ENCODE measurements at places on chromosomes 4 and X.

DNA sequence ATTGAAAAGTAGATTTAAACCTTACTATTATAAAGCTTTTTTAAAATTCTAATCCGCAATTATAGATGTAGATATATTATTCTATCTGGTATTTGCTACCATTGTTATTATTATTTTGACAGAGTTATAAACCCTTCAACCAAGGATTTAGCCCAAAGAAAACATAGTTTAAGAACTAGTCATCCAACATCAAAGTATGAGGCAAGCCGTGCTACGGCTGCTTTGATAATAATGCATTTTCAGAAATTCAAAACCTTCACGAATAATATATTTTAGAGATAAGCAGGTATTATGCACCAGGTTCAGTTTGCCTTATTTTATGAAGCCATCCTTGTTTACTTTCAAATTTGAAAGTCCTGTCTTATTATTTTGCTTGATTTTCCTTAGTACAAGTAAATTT is 1501.7 kb downstream of the RAPGEF2 start:
- no peak for DNase-seq

DNA sequence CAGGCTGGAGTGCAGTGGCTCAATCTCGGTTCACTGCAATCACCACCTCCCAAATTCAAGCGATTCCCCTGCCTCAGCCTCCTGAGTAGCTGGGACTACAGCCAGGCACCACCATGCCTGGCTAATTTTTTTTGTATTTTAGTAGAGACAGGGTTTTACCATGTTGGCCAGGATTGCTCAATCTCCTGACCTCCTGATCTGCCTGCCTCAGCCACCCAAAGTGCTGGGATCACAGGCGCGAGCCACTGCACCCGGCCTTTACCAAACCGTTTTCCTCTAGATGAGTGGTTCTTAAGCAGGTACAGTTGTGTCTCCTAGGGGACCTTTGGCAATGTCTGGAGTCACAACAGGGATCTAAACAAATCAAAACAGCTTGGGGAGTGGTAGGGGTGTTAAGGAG is 11.6 kb downstream of the AMELX start:
- DNase-seq: no peak

GRCh38 chr4:155342142-155342541 is 34.6 kb downstream of the MAP9 start:
- DNase-seq: peak; percentile 76

- no peak for DNase-seq
These were observed 83.7 kb upstream of the ADRA2C start for GRCh38 chr4:3682236-3683076.

GRCh38 chr4:94939791-94940519 is 182.2 kb downstream of the BMPR1B start:
- peak; percentile 44 for DNase-seq

- DNase-seq: no peak
These were observed 94.1 kb upstream of the GPR34 start for GRCh38 chrX:41594634-41595033.

- peak; percentile 11 for DNase-seq
These were observed 121.9 kb downstream of the RBMX2 start for GRCh38 chrX:130523460-130524394.

GRCh38 chrX:130902446-130902782 is 595 bp downstream of the ENOX2 start:
- DNase-seq: no peak

GRCh38 chr4:123562994-123563750 is 166.6 kb downstream of the SPRY1 start:
- DNase-seq: peak; percentile 78

DNA sequence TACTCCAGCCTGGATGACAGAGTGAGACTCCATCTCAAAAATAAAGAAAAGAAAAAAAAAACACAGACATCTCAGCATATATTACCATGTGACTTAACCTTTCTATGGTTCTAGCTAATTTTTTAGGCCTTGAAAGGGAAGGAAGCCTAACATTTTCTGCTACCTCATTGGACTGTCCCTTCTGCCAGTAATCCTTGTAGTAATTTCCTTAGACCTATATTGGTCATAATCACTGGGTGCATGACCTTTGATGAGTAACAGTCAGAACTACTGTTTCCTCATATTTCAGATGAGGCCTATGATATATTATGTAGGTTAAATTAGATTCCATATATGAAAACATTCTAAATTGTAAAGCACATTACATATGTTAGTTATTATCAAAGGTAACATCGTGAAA is 9.6 kb downstream of the XIAP start:
- peak; percentile 64 for DNase-seq

- DNase-seq: no peak
These were observed 217.5 kb downstream of the GBA3 start for GRCh38 chr4:22910200-22910599.

DNA sequence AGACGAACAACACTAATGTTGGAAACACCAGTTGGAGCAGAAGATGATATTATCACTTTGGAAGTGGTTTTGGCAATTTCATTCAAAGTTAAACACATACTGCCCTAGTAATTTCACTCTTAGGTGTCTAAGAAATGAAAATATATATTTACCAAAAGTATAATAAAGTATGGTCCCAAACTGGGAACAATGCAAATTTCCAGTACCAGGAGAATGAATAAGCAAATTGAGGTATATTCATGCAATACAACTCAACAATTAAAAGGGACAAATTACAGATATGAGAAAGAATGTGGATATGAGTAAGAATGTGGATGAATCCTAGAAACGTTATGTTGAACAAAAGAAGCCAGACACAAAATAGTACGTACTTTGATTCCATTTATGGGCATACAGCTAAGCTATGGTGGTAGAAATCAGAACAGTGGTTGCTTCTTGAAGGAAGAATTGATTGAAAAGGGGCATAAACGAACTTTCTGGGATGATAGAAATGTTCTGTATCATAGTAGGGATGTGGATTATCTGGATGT is 10.0 kb downstream of the ELMOD2 start:
- peak; percentile 36 for DNase-seq

DNA sequence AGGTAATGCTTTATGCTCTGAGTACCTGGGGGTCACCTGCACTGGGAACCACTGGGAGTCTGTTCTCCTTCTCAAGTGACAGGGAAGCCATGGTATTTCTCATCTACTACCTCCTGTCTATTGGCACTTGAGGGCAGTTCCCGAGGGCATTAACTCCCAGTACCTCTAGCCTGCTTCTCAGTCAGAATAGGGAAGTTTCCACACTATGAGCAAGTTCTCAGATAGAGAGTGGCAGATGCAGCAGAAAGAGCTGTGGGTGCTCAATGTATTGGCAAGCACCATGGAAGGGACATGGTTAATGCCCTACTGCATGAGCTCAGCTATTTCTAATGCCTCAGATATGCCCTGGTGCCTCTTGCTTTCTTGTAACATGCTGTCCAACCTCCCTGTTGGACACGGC is 74.1 kb downstream of the ANOS1 start:
- no peak for DNase-seq

DNA sequence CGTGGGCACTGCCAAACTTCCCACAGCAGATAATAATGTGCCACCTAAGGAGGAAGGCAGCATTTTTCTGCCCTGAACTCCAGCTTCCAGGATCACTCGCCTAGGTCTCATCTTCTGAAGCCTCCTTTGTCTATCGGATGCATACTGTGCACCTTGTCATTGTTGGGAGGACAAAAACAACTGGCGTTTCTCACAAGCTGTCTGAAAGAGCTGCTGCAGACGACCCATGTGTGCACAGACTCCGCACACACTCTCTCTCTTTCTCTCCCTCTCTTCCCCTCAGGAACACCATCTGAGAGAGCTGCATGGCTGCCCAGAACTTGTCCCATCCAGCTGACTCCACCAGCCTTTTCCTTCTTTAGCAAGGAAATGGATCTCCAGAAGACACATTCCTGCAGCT is 83.0 kb downstream of the MAML3 start:
- no peak for DNase-seq

DNA sequence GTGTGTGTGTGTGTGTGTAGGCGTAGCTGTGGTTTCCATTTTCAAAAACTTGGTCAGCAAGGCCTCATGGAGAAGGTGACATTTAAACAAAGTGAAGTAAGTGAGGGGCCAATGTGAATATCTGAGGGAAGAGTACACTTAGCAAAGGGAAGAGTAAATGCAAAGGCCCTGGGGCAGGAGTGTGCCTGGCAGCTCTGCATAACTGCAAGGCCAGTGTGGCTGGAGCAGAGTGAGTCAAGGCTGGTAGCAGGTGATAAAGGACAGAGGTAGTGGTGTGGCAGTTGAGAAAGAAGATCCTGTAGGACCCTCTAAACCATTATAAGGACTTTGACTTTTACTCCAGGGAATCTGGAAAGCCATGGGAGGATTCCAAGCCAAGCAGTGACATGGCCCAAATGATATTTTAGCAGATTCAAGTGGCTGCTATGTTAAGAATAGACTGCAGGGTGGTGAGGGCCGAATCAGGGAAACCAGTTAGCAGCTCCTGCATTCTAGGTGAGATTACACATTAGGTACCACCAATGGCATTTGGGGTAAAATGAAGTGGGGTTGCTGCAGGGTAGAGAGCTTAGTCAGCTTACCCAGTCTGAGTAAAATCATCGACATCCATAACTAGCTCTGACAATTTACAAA is 5.9 kb upstream of the TBC1D1 start:
- DNase-seq: no peak

DNA sequence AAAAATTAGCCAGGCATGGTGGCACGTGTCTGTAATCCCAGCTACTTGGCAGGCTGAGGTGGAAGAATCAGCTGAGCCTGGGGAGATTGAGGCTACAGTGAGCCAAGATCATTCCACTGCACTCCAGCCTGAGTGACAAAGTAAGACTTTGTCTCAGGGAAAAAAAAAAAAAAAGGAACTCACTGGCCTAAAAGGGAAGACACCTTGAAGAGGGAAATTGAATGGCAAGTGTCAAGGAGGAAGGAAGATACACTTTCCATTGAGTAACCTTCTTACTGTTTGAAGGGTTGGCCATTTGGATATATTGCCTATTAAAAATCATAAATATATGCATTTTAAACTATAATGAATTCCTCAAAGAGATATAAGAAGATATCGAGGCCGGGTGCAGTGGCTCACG is 147.5 kb upstream of the FAM241A start:
- no peak for DNase-seq

DNA sequence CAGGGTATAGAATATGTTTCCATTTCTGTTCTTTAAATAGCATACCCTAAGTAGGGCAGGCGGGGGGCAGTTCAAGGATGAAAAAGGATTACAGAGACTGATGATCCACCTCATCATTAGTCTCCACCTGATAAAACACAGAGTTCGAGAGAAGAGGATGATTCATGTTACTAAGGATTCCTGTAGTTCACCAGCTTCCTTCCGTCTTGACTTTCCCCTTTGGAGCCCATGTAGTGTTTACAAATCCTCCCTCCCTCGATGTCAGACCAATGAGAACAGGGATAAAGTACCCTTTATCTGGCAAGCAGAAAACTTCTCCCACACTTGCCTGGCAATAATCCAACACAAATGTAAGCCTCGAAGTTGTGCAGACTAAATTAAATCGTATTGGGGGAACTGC is 526.3 kb upstream of the FAM241A start:
- peak; percentile 37 for DNase-seq

GRCh38 chr4:75327804-75328512 is 186.2 kb downstream of the RCHY1 start:
- DNase-seq: peak; percentile 54

GRCh38 chr4:86608757-86609375 is 14.8 kb downstream of the PTPN13 start:
- DNase-seq: peak; percentile 18
